Activated CD4-positive, CD25-positive, alpha-beta regulatory T cell (primary cell): ENCODE measurements at places on chromosomes 5 and 9.

DNA sequence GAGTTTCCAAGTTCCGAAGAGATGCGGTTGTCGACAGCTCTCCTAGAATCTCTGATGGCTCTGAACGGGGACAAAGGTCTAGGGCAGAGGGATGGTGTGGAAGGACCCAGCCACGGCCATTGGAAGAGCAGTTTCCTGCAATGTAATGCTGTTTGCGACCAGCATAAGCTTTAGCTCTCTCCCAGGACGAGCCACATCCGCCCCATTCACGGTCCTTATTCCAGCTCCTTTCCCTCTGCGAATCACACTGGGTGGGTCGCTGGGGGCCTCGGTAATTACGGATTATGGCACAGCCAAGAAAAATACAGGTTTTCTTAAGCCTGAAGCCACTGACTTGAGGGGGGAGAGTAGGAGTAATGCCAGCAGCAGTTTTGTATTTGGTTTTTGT, 22.7 kb downstream of the ANXA2R start:
- DNase-seq: no peak

DNA sequence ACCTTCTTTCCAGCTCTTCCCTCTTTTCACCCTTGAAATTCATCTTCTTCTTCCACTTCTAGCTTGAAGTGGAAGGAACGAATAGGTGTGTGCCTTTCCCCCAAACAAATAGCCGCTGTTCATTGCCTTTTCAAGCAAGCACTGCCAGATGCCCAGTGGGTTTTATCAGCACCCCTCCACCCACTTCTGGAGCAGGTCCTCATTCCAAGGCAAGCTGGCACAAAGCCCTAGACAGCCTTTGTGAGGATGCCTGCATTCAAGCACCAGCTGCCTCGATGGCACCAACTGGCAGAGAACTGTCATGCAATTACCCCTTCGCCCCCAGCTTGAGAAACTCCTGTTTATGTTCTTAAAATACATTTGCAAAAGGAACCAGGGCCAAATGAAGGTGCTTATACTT, 36.5 kb downstream of the SERINC5 start:
- DNase-seq: no peak

DNA sequence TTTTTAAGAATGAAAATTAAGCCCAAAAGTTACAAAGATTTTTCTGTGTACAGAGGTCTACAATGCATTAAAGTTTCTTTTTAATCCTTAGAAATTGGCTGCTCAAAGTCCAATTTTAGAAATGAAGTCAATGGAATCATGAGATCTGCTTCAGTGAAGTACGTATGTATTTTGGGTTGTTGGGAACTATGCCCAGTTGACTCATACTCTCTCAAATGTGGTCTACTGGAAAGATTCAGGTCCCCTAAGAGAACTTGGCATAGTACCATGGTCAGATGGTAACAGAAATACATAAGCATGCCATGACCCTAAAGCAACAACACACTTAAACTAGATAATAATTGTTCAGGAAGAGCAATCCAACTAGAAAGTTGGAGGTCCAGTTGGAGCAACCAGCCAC, 23.0 kb downstream of the FBLL1 start:
- DNase-seq: no peak

DNA sequence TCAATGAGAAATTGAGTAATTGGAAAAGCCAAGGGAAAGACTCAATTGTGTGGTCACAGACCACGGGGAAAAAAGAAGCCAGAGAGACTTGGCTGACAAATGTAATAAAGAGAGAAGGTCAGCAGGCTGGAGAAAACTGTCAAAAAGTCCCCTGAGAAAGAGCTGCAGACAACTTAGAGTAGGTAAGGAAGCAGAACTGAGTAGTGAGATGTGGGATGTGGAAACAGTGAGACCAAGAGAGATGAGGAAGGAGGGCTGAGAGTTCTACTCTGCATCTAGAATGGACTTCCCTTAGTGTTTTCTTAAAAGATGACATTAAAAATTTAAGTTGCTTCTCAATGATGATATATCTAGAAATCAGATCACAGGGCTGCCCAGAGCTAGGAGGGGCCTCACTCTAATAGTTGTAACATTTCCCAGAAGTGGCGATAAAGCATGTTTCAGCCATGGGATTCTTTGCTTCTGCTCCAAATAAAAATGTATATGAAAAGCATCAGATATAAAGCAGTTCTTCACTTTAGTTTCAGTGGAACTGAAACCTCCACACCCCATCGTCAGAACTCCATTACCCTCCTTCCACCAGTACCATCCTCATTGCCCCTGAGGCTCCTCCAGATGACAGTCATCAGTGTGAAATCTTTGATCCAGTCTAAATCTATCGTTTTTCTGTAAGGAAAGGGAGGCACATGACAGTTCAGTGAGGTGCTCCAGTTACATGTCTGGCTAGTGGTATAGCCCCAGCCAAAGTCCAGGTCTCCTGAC, 80.6 kb downstream of the SPEF2 start:
- no peak for DNase-seq

GRCh38 chr5:54691656-54692055, 174.1 kb downstream of the SNX18 start:
- no peak for DNase-seq

DNA sequence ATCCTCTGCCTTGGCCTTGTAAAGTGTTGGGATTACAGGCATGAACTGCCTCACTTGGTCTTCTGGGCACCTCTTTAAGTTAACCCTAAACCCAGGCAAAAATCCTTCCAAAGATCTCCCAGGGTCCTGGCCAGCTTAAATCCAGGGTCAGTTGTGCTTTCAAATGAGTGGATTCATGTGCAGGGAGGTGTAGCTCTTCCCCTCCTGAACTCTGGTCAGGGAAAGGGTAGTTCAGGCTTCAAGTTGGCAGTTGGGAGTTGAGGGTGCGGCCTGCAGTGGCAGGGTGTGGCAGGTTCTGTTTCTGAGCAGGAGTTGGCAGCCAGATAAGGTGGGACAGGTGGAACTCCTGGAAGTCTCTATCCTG, 3.6 kb downstream of the HNRNPAB start:
- DNase-seq: no peak

DNA sequence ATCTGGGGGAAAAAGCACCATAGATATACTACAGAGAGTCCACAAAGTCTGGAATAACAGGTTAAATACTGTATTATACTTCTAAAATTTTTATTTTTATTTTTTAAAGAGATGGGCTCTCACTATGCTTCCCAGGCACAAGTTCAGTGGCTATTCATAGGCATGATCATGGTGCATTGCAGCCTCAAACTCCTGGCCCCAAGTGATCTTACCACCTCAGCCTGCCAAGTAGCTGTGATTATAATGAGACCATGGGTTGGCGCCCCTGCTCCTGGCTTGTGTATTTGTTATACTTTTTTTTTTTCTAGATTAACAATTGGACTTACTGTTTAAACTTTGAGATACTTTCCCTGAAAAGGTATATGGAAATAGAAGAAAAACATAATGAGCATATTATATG, 25.9 kb downstream of the ERBIN start:
- no peak for DNase-seq

DNA sequence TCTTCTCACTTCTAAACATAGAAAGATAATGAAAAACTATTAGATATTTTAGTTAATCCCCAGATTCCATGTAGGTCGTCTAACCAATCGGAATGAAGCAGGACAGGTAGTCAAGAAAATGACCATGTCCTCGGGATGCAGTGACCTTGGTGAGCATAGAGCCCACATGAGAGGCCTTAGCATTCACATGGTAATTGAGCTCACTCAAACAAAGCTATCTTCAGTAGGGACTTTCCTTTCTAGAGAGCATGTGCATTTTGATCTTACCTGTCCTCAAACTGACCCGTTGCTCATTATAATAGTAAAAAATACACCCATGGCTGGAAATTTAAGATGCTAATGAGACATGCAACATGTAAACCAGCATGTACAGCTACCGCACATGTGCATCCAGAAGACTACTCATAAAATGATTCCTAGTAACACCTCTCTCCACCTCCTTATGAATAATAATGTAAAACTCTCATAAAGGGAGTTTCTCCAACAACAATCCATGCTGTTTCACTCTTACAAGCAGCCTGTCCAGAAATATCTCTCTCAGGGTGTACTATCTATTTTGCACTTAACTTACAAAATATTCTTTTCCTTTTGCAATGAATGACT, 274.0 kb upstream of the CDH9 start:
- no peak for DNase-seq

GRCh38 chr9:124392254-124392870, 22.9 kb downstream of the PSMB7 start:
- DNase-seq: no peak

DNA sequence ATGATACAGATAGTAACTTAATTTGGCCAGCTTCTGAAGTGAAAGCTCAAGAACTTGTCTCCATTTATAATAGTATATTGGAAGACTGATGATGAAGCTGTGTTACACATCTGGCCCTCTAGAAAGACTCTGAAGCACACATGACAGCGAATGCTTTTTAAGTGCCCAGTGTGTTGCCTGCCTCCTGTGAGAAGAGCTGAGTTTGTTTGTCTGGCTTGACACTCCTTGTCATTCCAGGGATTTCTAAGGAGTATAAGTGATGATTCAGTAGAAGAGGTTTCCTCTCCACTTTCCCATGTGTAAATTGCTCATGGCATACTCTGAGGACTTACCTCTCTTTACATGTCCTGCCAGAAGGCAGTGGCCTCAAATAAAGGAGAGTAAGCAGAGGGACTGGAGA, 30.4 kb upstream of the LRRTM2 start:
- no peak for DNase-seq

- DNase-seq: no peak
Measured at GRCh38 chr9:4371108-4371507, 71.2 kb upstream of the GLIS3 start.

DNA sequence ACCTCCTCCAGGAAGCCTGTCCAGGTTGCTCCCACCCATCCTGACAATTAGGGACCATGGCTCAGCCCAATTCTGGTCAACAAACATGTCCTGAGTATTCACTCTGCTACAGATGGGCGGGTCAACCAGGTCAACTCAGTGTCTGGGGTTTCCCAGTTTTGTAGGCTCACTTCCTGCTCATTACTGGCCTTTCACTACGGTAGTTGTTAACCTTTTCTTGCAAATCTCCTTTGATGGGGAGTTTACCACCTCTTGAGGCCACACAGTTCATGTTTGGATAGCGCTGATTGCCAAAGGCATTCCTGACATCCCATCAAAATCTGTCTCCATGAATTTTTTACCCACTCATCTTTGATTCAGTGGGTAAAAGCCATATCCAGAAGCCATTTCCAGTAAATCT, 13.8 kb downstream of the TMEM8B start:
- no peak for DNase-seq

DNA sequence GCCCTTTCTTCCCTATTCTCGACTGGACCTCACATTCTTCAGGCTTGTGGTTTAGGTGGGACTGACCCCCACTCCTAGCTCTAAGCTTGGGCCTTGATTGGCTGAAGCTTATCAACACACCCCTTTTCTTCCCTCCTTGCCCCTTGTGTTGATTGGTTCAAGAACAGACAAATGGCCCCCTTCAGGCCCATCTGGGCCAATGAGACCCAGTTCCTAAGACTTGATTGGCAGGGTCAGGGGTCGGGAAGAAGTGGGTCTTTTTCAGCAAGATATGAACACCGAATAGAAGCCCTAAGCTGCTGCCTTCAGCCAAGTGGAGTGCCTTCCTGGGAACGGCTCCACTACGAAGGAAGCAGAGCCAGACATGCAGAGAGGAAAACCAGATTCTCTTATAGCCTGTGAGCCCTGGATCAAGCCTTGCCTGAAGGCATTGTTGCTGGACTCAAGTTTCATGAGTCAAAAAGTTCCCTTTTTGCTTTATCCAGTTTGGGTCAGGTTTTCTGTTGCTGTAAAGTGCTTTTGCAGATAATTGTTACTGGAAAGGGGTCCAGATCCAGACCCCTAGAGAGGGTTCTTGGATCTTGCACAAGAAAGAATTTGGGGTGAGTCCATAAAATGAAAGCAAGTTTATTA, 22.4 kb upstream of the NCS1 start:
- DNase-seq: no peak

DNA sequence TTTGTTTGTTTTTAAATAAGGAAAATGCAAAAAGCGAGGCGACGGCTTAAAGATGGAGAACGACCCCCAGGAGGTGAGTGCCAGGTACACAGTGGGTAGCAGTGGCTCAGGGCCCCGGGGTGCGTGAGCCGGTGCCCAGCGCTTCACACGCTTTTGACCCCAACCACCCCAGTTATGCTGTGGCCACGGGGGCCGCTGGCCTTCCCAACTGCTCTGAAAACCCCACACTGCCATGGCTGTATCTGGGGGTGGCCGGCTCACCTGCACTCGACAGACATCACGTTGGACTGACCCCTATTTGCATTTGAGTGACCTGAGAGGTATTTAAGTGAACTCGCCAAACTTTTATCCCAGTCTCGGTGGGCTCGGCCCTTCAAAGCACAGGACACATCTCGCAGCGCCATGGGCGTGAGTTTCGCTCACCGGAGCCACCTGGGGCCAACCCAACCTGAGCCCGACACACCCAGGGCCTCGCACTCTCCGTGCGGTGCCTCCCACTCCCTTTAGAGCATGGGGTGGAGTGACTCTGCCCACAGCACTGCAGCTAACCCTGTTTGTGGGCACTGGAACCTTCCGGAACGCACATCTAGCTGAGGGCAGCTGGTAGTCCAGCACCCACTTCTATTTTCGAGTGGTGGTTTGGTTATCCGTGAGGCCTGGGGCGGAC, 13.7 kb upstream of the AJM1 start:
- no peak for DNase-seq

- DNase-seq: no peak
Measured at GRCh38 chr9:36191686-36192085, 965 bp downstream of the CLTA start.

DNA sequence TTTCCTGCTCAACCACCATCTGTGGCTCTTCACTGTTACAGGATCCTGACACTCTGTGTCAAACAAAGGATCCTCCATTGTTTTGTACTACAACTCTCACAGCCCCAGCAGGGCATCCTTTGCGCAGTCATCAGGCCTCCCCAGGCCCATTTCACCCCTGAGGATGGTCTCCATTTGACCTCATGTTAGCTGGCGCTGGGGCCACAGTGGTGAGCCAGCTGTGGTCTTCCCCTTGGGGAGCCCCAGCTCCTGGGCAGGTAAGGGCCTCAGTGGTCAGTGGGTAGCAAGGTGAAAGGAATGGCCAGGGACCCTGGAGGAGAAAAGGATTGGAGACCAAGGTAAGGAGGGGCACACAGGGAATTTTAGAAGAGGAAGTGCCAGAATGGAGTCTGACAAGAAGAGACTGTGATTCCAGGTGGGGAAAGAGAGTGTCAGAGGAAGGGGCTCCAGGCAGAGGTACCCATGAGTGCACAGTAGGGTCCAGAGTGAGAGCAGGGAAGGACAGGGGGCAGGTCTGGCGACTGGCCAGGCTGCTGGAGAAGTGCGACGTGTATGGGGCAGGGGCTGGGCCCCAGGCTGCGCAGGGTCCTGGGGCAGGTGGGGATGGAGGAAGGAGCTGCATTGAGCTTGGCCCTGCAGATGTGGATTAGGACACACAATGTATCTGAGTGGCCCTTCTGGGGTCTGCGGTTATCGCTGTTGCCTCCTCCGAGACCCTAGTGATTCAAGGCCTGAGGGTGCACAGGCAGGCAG, 109.9 kb downstream of the PHF2 start:
- DNase-seq: no peak

- no peak for DNase-seq
Measured at GRCh38 chr5:58921159-58921558, 338.3 kb downstream of the RAB3C start.

DNA sequence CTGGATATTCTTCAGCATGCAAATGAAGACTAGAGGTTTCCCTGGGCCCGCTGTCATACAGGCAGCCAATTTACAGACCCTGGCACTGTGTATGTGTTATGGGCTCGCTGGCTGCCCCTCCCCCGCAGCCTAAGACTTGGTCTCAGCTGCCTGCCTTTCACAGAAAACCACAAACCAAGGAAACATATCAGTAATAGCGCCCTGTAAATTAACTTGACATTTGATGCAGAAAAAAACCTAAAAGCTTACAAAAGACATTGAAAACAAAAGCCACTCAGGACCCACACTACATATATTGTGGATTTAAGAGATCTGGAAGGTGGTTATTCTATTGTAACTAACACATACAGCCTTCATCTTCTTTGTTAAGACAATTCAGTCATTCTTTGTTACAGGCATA, 287.0 kb upstream of the TMEM161B start:
- no peak for DNase-seq
